ENCODE measurements at places on chromosomes 12 and 14.
A peak's percentile ranks its signal among the peaks of the same experiment; 100 is the strongest.

DNA sequence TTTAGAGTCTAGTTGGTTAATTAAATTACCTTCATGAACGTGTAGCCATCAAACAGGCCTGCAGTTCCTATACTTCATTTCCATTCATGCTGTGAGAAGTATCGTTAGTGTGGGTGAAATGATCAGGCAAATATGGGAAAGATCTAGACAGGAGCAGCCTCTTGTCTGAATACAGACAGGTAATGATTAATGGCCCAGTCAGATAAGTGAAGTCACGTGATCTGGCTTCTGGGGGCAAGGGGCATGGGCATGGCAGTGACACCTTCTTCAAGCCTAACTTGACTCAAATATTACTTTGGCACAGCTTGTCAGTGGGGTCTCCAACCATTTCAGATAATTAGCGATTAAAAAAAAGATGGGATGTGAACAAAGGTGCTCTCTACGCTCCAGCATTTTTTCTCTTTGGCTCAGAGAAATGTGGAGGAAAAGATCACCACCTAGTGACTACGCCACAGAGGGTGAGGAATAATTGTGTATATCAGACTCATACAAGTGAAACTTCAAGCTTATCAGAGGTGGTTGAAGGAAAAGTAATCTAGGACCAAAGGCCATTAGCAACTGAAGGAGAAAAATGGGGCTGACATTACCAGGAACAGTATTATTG lies 17.8 kb downstream of the GUCY2C start:
- no peak for DNase-seq

GRCh38 chr12:130569521-130569920 lies 146.6 kb downstream of the RIMBP2 start:
- DNase-seq, result no peak

GRCh38 chr12:119593578-119594398 lies at the start of gene TMEM233:
TSS of gene TMEM233 (plus strand) at chr12:119593774. CDS start at chr12:119593849, 75 bp downstream.
- DNase-seq, result peak; percentile 51

DNA sequence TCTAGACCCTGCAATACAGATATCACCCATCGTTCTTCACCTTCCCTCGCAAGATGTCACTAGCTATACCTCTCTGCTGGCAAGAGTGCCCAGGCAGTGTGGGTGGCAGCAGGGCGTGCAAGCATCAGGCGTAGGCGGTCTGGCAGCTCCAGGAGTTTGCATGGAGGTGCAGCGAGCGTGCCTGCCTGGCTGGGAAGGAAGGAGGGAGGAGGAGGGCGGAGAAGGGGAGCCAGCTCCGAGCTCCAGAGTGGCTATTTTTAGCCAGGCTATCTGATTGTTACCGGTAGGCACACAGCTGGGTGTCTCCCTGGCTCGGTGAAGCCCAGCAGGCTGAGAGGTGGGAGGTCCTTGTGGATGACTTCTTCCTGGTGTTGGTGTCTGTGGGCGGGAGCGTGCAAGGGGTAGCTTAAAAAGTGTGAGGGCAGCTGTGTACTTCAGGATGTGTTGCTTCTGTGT lies 6.2 kb downstream of the FOXJ2 start:
- peak; percentile 57 for DNase-seq

GRCh38 chr12:119840168-119840567 lies 37.0 kb downstream of the CIT start:
- DNase-seq, result no peak

- DNase-seq, result no peak
These were observed 63.1 kb downstream of the C14orf132 start for GRCh38 chr14:96102081-96102856.

DNA sequence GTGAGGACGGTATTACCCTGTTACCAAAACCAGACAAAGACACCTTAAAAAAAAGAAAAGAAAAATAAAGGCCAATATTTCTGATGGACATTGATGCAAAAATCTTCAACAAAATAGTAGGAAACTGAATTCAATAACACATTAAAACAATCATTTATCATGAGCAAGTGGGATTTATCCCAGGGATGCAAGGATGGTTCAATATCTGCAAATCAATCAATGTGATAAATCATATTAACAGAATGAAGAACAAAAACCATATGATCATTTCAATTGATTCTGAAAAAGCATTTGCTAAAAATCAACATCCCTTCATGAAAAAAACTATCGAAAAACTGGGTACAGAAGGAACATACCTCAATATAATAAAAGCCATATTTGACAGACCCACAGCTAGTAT lies 32.3 kb upstream of the ATP2B1 start:
- no peak for DNase-seq

DNA sequence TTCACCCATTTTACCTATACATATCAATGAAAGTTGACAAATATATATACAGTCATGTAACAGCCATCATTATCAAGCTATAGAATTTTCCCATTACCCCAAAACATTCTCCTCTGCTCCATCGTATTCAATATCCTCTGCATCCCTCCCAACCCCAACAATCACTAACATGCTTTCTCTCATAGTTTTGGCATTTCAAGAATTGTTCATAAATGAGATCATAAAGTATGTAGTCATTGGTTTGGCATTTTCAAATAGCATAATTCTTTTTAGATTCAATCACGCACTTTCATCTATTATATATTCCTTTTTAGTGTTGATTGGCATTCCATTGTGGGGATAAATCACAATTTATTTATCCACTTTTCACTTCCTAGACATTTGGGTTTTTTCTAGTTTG lies 866.0 kb upstream of the TMEM132C start:
- DNase-seq, result no peak

GRCh38 chr12:88579601-88580050 lies 645 bp downstream of the KITLG start:
- DNase-seq, result no peak

GRCh38 chr14:52117111-52117832 lies 48.4 kb upstream of the NID2 start:
- DNase-seq, result peak; percentile 36

DNA sequence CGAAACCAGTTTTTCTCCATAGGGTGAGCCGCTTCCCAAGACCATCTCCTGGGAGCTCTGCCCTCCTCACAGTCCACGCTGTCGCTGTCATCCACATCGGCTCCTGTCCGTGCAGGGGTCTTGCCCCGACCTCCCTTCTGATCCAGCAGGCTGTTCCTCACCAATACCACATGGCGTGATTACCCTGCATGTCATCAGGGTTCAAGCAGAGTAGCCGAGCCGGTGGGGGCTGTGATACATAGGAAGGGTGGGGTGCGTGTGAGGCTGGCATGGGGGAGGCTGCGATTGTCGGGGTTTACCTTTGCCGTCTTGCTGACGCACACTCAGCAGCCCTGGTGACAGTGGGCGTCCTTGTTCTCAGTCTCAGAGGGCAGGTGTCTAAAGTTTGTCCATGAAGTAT lies 17.0 kb downstream of the TEDC1 start:
- no peak for DNase-seq

DNA sequence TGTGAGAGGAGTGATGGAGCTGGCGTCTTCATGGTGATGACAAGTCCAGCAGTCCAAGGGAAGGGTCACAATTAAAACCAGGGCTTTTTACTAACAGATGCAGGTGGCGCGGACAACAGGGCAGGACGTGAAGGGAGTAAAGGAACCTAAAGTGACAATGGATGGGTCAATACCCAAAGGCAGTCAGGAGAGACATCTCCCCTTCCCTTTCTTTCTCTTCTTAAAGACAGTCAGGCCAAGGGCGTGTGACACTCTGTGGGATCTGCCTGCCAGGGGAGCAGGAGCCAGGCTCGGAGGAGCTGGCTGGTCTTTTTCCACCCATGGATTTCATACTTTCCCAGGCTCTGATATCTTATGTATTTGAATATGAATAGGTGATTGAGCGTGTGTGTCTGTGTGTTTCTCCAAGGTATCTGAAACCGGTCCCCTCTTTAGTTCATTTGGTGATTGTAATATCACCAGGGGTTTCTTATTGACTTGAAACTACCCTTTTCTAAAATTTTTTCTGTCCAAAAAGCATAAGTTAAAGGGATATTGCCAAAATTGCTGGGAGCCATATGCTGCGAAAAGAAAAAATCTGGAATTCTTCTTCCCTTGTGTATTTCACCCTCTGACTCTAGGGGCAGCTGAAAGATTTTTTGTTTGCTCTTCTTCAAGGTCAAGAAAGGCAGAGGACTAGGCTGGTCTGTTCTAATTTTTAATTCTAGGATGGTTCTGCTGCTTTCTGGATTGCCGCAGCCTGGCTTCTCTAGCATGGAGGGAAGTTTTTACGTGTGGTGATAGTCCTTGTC lies 61.8 kb downstream of the FBXL14 start:
- DNase-seq, result no peak

DNA sequence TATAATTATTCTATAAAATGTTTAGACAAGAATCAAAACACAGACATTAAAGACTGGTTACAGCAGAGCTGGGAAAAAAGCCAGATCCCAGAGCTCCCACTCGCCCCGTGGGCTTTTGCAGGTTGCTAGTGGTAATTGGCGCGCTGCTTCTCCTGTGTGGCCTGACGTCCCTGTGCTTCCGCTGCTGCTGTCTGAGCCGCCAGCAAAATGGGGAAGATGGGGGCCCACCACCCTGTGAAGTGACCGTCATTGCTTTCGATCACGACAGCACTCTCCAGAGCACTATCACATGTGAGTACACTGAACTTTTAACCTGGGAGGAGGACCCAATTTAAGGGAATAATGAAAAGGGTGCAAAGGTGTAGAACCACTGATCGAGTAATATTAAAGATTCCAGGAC lies 7.5 kb downstream of the TMEM52B start:
- no peak for DNase-seq

- DNase-seq, result no peak
These were observed 2.6 kb downstream of the PDE6H start for GRCh38 chr12:14975457-14975856.

DNA sequence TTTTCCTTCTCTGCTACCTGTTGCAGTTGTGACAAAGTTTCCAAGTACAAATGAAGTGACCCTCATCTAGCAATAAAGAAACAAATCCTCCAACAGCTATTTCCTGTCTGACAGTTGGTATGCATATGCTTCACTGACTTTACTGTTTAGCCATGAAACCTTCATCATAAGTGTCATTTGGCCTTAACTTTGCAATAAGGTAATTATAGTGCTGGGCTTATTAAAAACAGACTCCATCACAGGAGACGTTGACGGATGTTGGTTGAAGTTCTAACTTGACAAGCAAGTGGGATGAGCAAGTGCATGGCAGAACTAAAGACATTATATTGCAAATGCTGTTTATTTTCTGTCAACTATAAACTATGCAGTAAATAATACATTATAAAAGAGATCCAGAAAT lies 425.2 kb downstream of the RPS29 start:
- no peak for DNase-seq

DNA sequence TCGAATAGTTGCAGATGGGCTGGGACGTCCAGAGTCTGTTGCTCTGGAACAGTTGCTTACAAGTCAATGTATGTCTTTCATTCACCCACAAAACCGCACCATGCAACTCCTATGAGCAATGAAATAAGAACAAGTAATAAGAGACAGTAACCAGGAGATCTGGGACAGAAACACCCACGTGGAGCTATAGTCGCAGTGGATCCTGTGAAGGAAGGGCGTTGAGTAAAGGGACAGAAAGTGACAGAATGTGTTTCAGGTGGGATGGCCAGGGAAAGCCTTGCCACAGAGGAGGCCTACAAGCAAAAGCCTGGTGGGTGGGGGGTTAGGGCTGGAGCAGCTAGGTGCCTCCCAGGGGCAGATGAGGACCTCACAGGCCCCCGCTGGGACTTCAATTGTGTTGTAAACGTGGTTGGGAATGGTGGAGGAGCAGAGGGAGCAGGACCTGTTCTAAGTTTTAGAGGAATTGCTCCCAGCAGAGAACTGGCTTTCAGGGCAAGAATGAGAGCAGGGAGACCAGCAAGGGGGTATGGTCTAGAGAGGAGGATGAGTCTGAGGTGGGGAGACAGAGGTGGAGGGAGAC lies 86.7 kb upstream of the FZD10 start:
- no peak for DNase-seq

DNA sequence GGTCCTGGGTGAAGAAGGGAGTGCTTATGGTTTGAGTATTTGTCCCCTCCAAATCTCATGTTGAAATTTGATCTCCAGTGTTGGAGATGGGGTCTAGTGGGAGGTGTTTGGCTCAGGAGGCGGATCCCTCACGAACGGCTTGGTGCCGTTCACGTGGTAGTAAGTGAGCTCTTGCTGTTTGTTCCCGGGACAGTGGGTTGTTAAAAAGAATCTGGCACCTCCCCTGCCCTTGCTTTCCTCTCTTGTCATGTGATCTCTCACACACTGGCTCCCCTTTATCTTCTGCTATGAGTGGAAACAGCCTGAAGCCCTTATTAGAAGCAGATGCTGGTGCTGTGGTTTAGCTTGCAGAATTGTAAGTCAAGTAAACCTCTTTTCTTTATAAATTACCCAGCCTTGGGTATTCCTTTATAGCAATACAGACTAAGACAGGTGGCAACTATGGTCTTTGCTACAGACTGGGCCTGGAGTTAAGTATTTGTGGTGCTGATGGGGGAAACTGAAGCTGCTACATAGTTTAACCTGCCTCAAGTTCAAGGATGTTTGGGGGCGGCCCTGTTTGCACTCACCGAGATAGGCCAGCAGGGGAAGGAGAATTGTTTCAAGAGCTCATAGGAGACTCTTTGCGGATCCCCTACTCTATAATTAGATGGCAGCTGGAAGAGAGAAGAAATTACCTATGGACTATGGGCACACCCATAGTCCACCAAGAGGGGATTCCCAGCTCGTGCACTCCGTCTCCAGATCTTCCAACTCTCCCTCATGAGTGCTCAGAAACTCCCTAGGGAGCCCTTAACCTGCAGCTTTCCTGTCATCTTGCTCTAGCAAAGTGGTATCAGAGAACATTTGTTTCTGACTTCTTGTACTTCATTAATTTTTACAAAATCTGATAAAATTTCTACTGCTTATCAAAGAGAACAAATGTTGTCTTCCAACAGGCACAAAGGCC lies 164.6 kb downstream of the SLC15A5 start:
- DNase-seq, result no peak

DNA sequence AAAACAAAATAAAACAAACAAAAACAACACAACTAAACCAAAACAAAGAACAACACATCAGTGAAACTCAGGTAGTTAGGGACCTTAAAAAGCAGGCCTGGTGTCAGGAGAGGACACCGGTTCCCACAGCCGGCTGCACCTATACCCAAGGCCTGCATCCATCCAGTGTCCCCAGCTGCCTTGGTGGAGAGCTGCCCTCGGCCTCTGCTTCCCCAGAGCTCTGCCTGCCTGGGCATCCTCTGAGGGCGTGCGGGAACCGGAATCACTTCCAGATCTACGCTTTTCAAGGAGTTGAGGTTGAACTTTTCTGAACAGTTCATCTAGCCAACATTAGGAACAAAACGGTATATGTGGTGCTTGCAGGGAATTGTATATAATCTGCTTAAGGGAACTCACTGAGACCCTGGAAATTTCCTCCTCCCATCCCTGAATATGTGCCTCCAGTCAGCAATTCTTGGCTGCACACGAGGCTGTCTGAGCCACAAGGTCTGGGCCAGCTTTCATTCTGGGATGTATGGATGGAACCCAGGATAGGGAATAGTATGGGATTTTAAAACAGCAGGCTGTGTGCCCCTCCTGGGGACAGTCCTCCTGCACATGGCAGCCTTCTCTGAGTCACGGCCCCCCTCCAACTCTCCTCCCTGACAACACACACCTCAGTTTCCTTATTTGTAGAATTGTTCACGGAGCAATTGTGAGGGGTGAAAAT lies 319.0 kb upstream of the RTL1 start:
- DNase-seq, result peak; percentile 52

DNA sequence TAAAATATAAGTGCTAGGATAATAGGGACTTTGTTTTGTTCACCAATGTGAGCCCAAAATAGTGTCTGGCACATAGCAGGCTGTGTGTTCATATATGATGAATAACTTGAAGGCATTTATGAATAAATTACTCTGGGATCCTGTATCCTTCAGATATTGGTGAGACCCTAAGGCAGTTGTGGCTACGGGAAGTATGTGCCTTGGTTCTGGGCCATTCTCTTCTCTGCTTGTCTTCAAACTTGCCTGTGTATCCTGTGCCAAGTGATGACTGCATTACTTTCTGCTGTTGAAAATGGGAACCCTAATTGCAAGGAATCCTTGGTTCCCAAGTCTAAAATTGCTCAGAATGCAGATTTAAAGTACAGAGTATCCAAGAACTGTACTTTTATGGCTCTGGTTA lies 67.6 kb upstream of the KTN1 start:
- DNase-seq, result no peak
